ENCODE measurements at places on chromosomes 1 and 21.

DNA sequence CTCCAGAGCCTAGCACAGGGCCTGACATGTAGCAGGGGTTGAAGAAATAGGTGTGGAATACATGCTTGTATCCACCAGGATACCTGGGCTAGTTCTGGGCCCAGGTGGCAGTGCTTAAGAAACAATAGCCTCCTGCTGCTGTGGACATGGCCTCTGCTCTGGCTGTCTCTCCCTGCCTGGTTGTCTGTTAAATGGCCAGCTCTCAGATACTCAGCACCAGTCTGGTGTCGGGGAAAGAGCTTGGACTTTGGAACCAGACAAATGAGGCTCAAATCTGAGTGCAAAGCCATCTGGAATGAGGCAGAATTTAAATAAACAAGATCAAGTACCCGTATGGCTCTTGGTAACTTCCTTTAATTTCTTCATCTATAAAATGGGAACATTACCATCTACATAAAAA lies 31.5 kb downstream of the SESN2 start:
- no peak for DNase-seq

DNA sequence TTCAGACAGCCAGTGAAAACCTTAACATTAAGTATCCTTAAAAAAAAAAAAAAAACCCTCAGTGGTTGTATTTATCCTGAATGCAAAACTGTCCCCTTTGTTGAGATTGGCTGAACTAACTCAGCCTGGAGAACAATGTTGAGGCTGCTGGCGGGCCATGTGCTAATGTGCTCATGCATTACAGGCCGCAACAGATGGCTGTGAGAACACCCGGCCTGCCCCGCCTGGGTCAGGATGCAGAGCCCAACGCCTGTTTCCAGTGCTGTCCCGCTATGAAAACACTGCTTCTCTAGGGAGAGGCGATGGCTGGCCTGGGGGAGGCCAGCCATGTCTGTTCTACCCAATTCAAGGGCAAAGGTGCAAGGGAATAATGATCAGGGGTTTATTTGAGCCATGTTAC lies 13.8 kb downstream of the OLIG2 start:
- no peak for DNase-seq

GRCh38 chr1:202133496-202133895 lies 10.8 kb downstream of the GPR37L1 start:
- DNase-seq = no peak

DNA sequence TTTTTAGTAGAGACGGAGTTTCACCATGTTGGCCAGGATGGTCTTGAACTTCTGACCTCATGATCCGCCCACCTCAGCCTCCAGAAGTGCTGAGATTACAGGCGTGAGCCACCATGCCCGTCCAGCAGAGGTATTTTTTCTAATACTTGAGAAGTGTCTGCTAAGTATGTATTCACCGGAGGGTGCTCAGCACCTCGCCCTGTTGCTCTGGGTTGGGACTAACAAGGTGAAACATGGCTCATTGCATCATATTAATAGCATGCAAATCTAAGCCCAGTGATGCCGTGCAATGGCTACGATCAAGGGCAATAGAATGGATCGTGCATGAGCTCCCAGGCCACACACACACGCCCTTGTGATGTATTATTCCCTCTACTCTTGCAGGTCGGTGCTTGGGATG lies 68.7 kb downstream of the PDE9A start:
- no peak for DNase-seq

GRCh38 chr1:152919071-152919470 lies 10.7 kb downstream of the IVL start:
- DNase-seq = no peak

DNA sequence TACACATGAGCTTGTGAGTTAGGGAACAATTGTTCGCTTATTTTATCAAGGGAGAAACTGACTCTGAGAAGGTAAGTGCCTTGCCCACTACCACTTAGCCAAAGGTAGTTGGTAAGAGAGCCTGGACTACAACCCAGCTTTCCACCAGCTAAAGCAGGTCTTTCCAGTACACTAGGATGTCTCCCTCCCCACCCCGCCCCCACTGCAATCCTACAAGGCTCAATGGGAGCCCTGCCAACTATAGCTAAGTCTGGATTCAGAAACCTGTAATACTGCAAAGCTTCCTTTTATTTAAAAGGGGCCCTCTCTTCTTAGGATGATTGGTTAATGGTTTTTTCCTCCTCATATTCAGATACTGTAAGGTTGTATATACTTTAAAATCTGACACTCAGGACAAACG lies 102.0 kb upstream of the C8B start:
- no peak for DNase-seq

DNA sequence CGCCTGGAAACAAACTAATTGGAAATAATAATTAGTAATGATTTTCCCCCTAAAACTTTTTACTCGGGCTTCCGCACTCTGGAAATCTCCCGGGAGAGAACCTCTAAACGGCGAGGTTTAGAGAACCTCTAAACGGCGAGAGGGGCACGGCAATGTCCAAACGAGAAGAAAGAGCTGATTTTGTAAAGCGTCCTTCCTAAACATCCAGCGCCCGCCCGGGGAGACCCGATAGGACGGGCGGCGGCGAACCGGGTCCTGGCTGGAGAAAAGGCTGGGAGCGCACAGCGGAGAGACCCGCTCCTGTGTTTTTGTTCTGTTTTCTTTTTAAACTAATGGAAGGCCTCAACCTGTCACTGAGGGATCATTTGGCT lies 1.6 kb downstream of the PAX7 start:
- DNase-seq = no peak

GRCh38 chr1:30822966-30823581 lies 65.5 kb upstream of the LAPTM5 start:
- no peak for DNase-seq

GRCh38 chr1:185404291-185404690 lies 87.2 kb upstream of the IVNS1ABP start:
- no peak for DNase-seq

GRCh38 chr1:109793486-109794318 lies 30.0 kb upstream of the EPS8L3 start:
- DNase-seq = no peak

Measured in stimulated activated CD8-positive, alpha-beta memory T cell treated with anti-CD3 and anti-CD28 coated beads, Interleukin-7, amount 100 ng/mL, for 1 hour (primary cell).